ENCODE measurements at places on chromosomes 2 and 18.

- DNase-seq, result no peak
Measured at GRCh38 chr2:155662224-155662623, 670.3 kb downstream of the NR4A2 start.

DNA sequence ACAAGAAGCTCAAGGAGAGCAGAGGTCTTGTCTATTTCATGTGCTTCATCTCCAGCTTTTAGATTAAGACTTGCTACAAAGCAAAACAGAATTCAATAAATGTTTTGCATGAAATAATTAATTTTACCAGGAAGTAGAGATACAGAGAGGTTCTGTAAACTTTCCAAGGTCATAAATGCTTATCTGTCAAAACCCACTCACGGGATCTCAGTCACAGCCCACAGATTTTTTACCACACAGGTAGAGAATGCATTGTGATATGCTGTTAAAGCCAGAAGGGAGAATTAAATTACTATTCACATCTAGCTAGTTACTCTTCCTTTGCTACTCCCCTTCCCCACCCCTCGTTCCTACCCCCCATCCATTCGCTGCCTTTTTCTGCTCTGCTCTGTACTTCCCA, 205.5 kb downstream of the DNAH7 start:
- no peak for DNase-seq

- DNase-seq, result peak; percentile 52
Measured at GRCh38 chr2:98086491-98087446, at the start of gene VWA3B. Gene VWA3B (plus strand): TSS chr2:98087167. CDS start chr2:98093093, 5,926 bp downstream.

- no peak for DNase-seq
Measured at GRCh38 chr2:218010984-218011652, 8.3 kb upstream of the TNS1 start.

GRCh38 chr2:179331061-179331460, 66.4 kb upstream of the SESTD1 start:
- no peak for DNase-seq

GRCh38 chr2:60710707-60711106, 45.4 kb upstream of the PAPOLG start:
- DNase-seq, result no peak

- DNase-seq, result peak; percentile 56
Measured at GRCh38 chr2:178306352-178307073, 112.2 kb downstream of the OSBPL6 start.

DNA sequence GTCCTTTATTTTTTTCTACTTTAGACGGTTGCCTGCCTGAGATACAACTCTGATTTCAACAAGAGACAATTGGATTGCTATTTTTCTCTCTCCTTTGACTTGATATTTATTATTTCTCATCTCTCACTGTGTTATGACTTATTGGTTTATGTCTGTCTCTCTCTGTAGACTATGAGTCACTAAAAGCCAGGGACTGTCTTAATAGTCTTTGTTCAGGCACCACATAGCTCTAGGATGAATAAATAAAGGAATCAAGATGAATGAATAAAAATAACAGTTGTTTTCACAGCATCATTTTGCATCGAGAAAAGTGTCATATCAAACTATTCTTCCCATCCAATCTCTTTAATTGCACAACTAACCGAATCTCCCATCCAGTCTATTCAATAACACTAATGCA, 31.4 kb upstream of the CD28 start:
- DNase-seq, result no peak

GRCh38 chr2:218392891-218393462, 6.7 kb upstream of the CTDSP1 start:
- no peak for DNase-seq

- no peak for DNase-seq
Measured at GRCh38 chr18:36468161-36468560, 170.6 kb downstream of the FHOD3 start.

GRCh38 chr2:54681416-54681815, 42.0 kb upstream of the EML6 start:
- DNase-seq, result no peak

- DNase-seq, result no peak
Measured at GRCh38 chr2:174617718-174618117, 20.1 kb upstream of the WIPF1 start.

- no peak for DNase-seq
Measured at GRCh38 chr2:115400940-115401339, 958.5 kb downstream of the DPP10 start.

DNA sequence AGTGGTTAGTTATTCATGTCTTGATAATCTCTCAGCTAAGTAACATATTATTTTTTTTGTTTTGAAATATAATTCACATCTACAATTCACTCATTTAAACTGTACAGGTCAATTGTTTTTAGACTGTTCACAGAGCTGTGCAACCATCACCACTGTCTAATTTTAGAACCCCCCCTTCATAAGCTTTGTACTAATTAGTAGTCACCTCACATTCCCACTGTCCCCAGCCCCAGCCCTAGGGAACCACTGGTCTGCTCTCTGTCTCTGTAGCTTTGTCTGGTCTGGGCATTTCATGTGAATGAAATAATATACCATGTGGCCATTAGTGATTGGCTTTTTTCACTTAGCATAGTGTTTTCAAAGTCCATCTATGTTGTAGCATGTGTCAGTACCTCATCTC, 55.3 kb downstream of the LCLAT1 start:
- DNase-seq, result no peak

GRCh38 chr2:163709270-163709669, 26.5 kb downstream of the FIGN start:
- DNase-seq, result no peak

DNA sequence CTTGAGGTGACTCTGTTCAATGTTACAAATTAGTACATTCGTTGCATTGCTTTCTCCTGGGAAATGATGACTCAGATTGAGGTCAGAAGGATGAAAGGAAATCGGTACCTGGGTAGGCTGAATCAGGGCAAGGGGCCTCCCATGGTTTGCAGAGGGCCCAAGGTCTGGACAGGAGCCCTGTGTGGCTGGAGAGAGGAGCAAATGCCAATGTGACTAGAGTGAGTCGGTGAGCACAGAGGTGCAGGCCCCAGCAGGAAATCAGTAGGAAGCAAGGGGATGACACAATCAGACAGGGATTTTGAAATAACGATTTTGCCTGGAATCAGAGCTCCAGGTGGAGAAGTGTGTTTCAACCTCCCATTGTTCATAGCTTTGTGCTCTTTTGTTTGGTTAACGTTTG, 118.9 kb downstream of the CCDC102B start:
- DNase-seq, result peak; percentile 16

DNA sequence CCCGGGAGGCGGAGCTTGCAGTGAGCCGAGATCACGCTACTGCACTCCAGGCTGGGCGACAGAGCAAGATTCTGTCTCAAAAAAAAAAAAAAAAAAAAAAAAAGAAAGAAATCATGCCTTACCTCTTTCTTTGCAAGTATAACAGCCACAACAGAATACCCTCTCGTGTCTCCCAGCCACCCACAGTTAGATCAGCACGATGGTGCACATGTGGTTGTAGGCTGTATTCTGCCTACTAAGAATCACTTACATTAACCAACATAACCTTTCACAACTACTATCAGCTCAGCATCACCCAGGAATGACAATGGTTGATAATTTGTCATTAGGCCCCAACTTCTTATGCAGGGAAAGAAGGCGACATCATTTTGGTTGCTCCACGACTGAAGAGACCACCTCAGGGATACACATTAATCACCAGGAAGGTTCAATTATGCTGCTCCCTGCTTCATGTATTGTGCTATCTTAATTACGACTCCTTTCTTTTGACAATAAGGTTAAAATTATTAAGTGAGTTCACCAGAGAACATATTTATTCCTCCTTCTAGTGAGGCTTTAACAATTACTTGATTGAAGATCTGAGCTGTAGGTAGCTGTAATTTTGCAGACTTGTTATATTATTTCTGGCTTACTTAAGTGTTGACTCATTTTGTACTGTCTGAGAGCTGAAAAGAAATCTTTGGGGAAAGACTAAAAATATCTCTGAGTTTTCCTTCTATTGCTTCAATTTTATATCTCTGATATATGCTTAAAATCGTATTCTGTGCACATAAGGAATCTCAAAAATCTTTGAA, 120.1 kb downstream of the LRP1B start:
- DNase-seq, result no peak

- DNase-seq, result peak; percentile 18
Measured at GRCh38 chr2:27807476-27807875, 36.0 kb downstream of the MRPL33 start.

DNA sequence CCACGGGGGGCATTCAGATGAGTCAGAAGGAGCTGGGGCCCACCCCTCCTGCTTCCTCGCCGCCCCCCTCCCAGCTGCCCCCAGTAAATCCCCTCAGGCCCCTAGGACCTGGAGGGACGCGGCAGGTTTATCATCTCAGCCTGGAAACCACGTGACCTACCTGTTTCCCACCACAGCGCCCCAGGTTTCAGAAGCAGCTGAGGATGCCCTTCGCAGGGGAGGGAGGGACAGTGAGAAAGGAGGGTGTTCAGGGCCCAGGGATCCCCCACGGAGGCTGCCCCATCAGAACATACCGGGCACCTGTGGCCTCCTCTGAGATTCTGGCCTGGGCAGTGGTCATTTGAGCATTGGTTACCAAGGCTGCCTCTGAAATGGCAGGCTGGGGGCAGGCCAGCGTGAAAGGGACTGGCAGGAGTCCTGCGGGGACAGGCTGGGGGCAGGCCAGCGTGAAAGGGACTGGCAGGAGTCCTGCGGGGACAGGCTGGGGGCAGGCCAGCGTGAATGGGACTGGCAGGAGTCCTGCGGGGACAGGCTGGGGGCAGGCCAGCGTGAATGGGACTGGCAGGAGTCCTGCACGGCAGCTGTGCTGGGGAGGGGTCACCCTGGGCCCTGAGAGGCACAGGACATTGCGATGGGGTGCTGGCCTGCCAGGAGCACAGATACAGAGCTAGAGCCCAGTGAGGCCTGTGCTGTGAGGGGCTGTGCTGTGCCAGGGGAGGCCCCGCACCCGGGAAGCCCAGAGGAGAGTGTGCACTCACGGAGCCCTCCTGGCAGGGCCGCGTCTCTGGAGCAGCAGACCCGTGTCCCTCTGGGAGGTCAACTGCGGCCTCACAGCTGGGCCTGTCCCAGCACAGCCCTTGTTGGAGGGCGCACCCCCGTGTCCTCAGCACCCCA, 1.6 kb downstream of the NEU4 start:
- no peak for DNase-seq

- no peak for DNase-seq
Measured at GRCh38 chr2:234025891-234026401, 24.6 kb upstream of the SPP2 start.

GRCh38 chr2:200168641-200169555, 137.6 kb upstream of the SPATS2L start:
- DNase-seq, result no peak

GRCh38 chr2:28378679-28379584, 13.7 kb upstream of the FOSL2 start:
- no peak for DNase-seq

DNA sequence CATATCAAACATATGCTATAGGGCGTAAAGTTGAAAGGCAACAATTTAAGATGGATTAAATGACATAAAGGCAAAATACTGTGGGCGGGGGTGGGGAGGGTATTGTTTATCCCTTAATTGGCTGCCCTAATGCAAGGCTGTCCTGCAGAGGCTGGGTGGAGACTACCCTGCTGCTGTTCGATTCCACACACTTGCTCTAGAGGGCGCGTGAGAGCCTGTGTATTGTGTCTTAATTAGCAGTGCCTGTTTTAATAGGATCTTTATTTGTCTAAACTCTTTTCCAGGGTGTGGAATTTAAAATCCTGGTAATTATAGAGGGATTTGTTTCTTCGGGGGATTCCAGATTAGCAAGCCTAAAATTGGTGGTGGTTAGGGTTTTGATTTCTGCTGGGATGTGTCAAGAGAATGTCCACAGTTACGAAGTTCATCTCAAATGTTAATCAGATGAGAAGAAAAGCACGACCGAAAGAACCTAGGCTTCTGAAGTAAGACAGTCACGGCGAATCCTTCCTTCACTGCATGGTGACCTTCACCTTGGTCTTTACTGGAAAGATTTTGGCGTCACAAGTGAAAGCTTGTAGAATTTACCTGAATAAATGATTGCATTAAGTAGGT, 103.5 kb upstream of the MAP3K20 start:
- peak; percentile 57 for DNase-seq

GRCh38 chr18:77069931-77070330, 62.7 kb downstream of the MBP start:
- no peak for DNase-seq

GRCh38 chr2:236073246-236073645, 94.9 kb downstream of the GBX2 start:
- DNase-seq, result no peak

DNA sequence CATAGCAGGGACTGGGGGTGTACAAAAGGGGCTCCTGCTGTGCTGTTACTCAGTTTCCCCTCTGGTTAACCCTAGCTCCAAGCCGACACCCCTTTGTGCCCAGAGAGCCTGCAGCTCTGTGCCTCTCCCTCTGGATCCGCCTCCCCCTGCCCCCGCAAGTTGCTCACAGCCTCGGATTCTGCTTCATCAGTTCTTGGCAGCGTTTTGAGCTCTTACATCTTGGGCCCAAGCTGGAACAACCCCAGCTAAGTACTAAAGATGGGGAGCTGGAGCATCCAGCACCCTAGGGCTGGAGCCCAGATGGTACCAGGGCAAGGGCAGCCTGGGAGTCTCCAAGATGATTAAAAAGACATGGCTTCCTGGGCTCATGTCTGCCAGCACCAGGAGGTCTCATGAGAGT, 40.7 kb downstream of the POMC start:
- DNase-seq, result no peak

DNA sequence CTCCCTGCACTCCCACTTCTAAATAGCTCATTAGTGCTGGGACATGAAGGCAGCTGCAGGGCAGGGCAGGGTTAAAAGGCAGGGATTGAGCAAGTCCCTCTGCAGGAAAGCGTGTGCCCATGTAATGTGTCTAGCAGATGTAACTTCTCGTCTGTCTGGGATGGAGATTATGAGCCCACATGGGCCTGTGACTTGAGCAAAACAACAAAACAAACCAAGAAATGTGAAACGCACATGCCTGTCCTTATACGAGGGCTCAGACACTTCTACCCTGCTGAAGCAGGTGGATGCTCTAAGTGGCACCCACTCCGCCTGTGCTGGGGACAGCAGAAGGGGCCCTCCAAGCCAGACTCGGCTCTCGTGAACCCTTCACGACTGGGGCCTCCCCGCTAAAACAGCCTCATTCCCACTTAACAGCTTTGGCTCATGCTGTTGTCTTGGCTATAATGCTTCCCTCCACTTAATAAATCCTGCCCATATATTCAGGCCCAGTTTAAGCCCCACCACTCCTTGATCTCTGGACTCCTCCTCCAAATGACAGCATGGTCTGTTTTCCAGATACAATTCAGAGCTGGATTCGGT, 40.9 kb downstream of the TMEM247 start:
- no peak for DNase-seq

DNA sequence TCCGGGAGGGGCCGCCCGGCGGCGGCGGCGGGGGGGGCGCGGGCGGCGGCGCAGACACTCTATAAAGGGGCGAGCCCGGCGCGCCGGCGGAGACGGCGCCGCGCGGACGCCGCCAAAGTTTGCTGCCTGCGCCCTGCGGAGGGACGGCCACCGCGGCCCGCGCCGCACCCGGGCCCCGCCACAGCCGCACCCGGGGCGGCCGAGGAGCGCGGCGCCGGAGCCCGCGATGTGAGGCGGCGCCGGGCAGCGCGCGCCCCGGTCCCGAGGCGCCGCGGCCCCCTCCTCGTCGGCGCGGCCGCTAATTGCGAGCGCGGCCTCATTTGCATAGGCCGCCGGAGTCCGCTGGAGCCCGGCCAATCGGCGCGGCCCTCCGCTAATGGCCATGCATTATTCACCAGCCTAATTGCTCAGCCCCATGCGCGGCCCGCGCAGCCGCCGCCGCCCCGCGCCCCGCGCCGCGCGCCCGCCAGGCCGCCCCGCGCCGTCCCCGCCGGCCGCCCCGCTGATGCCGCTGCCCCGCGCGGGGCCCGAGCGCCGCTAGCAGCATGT, at the start of gene SALL3:
Gene SALL3 (plus strand): TSS at position 89 of the 549 bp plus-strand sequence. CDS start 457 bp downstream, at position 546.
- no peak for DNase-seq

- no peak for DNase-seq
Measured at GRCh38 chr2:182917924-182918323, 51.5 kb upstream of the FRZB start.

Data from RKO (cell line).